Naive thymus-derived CD4-positive, alpha-beta T cell (primary cell): ENCODE measurements at places on chromosomes 11 and 22. TPM values are rescaled to one million over a fixed set of nuclear protein-coding genes. Genes with fewer than 3 reads are reported as not detected.

Gene BIK
- 4.3 TPM for polyA plus RNA-seq

Gene CASP5
- polyA plus RNA-seq: not detected

Gene JAM3
- 5.7 TPM for polyA plus RNA-seq

DNA sequence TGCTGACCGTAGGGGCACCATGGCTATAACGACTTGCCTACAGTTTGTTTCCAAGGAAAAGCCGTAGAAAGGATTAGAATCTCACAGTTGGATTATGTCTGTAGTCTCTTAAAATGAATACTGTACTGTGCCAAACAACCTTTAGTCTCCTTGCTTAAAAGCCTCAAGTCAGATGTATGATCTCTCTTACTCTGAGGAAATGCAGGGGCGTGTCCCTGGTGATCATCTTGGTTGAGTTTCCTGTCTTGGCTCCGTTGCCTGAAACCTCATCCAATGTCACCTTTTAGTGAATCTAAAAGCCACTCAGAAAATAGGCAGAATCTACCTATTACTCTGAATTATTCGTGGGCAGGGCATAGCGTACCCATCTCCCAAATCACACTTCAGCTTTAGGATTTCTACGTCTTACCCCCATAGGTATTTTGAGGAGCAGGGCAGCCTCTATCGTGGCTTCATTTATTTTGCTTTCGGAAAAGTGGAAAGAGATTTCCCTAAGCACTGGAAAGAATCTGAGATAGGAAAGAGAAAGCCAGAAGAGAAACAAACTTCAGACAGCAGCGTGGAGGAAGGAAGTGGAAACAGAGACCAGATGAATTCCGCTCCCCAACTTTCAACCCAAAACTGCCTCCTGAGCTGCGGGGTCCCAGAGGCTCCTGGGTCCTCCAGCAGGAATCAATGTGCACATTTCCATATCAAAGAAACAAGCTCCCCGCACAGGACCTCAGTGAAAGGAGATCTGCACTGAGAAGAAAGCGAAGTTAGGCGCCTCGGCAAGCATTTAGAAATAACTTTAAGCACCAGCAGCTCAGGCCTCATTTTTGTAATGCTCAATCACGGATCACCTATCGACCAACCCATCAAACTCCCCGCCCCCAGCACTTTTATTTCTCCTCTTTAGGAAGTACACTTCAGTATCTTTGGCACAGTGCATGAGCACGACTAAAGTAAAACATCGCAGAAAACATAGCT lies 245.8 kb downstream of the ETS1 start:
- DNase-seq: no peak
- H3K36me3 ChIP-seq: no peaks in the 10 kb centered on the region
- H3K27ac ChIP-seq: peak overlapping the region; percentile 93
- no peaks in the 10 kb centered on the region for H3K27me3 ChIP-seq
- H3K4me1 ChIP-seq: peaks cover 46% of the 10 kb centered on the region

DNA sequence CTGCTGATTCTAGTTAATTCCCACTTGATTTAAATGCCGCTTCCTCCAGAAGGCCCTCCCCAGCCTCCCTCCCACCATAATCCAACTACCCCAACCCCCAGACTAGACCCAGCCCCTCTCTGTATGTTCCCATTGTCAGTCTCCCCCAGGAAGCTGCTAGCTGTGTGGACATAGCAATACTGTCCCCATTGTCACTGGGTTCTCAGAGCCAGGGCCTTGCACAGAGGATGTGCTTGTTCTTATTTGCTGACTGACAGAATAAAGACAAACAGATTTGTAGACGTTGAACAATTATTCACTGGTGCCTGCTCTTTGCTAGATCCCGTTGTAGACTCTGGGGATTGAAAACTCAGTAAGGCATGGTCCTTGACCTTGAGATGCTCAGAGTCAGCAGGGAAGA lies 45.7 kb upstream of the NAV2 start:
- H3K4me1 ChIP-seq: no peaks in the 10 kb centered on the region
- H3K27ac ChIP-seq: no peak overlapping the region
- H3K36me3 ChIP-seq: no peaks in the 10 kb centered on the region
- no peak for DNase-seq

DNA sequence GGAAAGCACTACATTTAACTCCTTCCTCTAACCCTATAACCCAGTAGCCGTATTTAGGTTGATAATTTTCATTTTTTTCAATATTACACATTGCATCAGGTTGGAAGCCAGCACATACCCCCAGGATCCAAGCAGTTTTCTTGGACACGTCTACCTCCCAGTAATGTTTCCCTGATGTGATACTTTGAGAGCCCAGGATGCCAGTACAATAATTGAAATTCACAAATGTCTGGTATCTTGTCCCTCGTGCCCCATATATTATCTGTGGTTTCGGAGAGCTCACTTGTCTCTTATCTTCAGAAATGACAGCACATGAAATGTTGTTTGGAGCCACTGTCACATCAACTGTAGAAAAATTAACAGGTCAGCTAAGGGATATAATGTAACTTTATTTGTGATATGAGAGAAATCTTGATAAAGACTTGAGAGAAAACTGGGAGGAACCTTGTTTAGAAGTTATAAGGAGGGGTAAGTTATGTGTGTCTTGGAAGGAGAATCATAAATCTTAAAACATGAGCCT lies 19.8 kb downstream of the TRIM5 start:
- H3K27ac ChIP-seq: no peak overlapping the region
- H3K36me3 ChIP-seq: no peaks in the 10 kb centered on the region
- H3K4me3 ChIP-seq: no peak overlapping the region
- no peaks in the 10 kb centered on the region for H3K4me1 ChIP-seq
- no peaks in the 10 kb centered on the region for H3K27me3 ChIP-seq

DNA sequence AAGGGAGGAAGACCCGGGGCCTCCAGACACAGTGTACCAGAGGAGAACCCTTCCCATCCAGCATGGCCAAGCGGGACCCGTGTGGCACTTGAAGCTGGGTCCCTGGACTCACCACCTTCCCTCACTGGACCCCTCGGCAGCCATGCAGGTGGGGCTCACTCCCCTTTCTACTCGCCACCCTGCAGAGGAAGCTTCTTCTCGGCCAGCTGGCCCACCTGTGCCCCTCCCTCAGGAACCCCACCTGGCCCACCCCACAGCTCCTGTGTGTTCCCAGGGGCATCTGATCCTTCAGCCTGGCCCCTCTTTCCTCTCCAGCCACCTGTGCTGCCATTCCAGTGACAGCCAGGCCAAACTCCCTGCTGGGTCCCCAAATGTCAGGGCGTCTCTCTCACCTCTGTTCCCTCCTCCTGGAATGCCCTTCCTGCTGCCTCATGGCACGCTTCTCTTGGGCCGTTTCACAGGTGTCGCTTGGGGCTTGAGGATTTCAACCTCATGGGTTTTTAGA lies 38.0 kb downstream of the IGF2 start:
- no peaks in the 10 kb centered on the region for H3K4me1 ChIP-seq
- no peak overlapping the region for H3K27ac ChIP-seq
- no peaks in the 10 kb centered on the region for H3K27me3 ChIP-seq
- DNase-seq: no peak

- H3K4me3 ChIP-seq: no peak overlapping the region
- no peak overlapping the region for H3K27ac ChIP-seq
- H3K4me1 ChIP-seq: no peaks in the 10 kb centered on the region
- H3K27me3 ChIP-seq: no peaks in the 10 kb centered on the region
Measured at GRCh38 chr11:44873537-44873936, 77.1 kb downstream of the TP53I11 start.

DNA sequence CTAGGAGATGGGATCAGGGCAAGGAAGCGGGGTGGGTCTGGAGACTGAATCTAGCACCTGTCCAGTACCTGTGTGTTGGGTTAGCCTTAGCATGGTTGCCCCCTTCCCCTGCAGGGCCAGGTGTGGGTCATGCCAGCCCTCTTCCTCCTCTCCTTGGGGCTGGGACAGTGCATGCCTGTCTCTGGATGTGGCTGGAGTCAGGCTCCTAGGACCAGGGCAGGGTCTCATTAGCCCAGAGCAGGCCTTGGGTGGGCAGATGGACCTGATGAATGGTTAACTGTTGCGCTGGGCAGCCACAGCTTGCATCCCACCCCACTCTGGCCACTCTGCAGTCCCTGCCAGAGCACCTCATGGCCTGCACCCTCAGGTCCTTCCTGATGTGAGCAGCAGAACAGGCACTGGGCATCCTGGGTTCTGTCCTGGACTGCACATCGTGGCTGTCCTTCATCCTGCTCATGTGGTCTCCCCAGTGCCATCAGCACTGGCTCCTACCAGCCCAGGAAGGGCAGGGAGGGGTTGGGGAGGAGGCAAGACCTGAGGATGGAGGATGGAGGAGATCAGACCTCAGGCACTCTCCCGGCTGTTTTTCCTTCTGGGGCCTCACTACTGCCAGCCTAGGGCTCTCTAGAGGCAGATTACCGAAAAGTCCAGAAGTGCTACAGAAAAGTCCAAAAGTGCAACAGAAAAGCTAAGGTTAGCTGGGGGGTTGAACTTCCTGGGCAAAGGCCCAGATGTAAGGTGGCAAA lies 12.8 kb upstream of the CHRM1 start:
- DNase-seq: no peak
- no peak overlapping the region for H3K4me3 ChIP-seq
- H3K4me1 ChIP-seq: no peaks in the 10 kb centered on the region
- no peaks in the 10 kb centered on the region for H3K27me3 ChIP-seq
- no peak overlapping the region for H3K27ac ChIP-seq
- no peaks in the 10 kb centered on the region for H3K36me3 ChIP-seq

DNA sequence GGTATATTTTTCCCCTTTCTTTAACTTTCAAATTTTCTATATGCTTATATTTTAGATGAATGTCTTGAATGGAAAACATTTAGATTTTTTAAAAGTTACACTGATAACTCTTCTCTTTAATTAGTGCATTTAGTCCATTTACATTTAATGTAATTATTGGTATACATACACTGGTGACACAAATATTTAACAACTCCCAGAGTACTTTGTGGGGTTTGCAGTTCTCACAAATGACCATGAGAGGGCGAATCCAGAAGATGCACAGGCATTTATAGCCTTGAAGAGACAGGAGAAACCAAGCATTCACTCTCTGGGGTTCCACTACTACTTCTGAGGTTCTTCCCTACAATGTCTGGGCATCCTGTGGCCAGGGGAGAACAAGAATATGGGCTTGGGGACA lies 125.1 kb downstream of the TIMP3 start:
- H3K27ac ChIP-seq: no peak overlapping the region
- H3K27me3 ChIP-seq: no peaks in the 10 kb centered on the region
- no peak overlapping the region for H3K4me3 ChIP-seq
- no peaks in the 10 kb centered on the region for H3K36me3 ChIP-seq

- H3K4me3 ChIP-seq: no peak overlapping the region
- no peaks in the 10 kb centered on the region for H3K4me1 ChIP-seq
- H3K36me3 ChIP-seq: no peaks in the 10 kb centered on the region
- H3K27ac ChIP-seq: no peak overlapping the region
- DNase-seq: no peak
- no peaks in the 10 kb centered on the region for H3K27me3 ChIP-seq
Measured at GRCh38 chr22:46364341-46365165, 29.0 kb downstream of the TRMU start.

DNA sequence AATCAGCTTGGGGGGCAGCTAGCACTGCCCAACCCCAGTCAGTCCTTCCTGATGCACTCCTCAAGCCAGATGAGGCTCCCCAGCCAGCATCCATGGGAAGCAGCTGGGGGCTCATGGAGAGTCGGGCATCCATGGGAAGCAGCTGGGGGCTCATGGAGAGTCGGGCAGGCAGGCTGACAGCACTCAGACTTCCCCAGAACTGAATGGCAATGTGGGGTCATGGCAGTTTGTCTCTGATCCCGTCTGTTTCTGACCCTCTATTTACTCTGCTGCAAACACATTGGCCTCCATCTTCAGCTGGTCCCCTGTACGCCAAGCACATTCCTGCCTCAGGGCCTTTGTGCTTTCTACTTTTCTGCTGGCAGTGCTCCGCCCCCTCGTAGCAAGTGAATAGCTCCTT lies 314.8 kb downstream of the NTM start:
- no peaks in the 10 kb centered on the region for H3K4me1 ChIP-seq
- no peaks in the 10 kb centered on the region for H3K27me3 ChIP-seq
- no peak for DNase-seq
- no peaks in the 10 kb centered on the region for H3K36me3 ChIP-seq

DNA sequence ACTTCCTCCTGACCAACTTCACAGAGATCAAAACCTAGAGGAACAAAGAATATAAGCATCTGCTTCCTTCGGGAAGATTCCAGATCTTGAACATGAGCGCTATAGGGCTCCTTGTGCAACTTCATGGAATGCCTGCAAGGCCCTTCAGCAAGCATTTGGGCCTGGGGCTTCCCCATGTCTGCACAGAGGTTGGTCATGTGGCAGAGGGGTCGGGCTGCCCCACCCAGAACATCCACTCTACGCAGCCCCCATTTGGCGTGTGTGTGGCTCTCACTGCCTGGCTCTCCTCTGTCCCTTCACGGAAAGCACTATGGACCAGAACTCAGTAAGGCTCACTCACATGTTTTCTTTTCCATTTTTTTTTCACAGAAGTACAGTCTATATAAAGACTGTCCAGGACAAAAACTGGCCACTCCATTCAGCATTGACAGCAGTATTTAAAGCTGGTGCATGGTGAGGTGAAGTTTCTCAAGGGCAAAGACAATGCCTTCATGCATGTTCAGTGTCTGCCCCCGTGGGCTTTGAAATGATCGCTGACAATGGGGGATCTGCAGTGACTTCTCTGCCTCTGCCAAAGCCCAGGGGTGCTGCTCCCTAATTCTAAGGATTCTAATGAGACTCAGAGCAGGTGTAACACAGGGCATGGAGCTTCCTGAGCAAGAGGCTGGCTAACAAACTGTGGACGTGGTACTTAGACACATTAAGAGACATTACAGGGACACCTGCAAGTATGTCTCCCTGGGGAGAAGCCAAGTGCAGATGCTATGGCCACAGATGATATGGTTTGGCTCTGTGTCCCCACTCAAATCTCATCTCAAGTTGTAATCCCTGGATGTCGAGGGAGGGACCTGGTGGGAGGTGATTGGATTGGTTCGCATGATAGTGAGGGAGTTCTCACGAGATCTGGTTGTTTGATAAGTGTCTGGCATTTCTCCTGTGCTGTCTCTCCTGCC lies 66.5 kb upstream of the PITPNB start:
- H3K27ac ChIP-seq: no peak overlapping the region
- no peaks in the 10 kb centered on the region for H3K4me1 ChIP-seq
- H3K36me3 ChIP-seq: no peaks in the 10 kb centered on the region
- H3K27me3 ChIP-seq: no peaks in the 10 kb centered on the region
